ENCODE measurements at places on chromosomes 6 and 20. TPM values are rescaled to one million over a fixed set of nuclear protein-coding genes. Genes with fewer than 3 reads are reported as not detected.

DNA sequence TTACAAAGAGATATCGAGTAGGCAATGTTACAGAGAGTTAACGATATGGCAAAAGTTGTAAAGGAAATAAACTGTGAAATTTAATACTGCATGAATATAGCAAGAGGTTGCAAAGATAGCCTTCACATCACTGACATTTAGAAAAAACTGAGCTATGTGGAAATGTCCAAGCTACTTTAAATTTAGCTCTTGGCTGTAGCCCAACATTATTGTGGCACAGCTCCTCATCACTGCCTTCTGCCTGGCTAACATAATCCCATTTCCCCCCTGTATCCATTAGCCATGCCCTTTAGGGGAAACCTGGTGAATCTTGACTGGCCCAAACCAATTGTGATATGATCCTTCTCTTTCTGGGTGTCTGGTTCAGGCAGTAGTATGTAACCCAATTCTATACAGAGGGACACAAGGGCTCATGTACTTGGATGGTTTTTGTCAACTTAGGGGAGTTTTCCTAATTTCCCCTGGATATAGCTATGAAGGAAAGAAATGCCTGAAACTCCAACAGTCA is 115.4 kb downstream of the PFDN4 start:
- DNase-seq, result peak; percentile 63

DNA sequence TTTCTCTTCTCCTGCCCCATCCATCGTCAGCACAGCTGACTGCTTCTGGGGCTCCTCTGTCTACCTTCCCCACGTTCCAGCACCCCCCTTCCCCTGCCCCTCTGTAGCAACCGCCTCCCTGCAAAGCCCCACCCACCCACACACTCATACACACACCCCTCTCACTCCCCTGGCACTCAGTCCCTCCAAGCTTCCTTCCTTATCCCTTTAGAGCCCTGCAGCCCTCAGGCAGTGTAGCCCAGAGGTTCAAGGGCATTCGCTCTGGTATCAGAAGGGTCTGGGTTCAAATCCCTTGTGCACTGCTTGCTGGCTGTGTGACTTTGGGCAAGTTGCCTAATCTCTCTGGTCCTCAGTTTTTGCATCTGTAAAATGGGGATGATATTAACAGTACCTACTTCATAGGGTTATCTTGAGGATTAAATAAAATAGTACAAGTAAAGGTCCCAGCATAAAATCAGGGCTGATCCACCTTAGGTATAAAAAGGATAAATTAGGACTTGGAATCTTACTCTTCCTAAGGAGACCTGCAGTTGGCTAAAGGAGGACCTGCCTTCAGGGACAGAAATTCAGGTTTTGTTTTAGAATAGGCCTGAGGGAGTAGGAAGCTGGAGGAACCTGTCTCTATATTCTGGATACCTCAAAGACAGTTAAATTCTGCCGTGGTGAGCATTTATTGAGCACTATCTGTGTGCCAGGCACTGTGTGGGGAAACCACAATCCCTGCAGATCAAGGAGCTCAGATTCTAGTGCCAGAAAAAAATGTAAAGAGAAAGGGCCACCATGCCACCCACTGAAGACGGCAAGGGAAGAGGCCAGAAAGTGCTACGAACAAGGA is 94.1 kb downstream of the SNX5 start:
- DNase-seq, result no peak

DNA sequence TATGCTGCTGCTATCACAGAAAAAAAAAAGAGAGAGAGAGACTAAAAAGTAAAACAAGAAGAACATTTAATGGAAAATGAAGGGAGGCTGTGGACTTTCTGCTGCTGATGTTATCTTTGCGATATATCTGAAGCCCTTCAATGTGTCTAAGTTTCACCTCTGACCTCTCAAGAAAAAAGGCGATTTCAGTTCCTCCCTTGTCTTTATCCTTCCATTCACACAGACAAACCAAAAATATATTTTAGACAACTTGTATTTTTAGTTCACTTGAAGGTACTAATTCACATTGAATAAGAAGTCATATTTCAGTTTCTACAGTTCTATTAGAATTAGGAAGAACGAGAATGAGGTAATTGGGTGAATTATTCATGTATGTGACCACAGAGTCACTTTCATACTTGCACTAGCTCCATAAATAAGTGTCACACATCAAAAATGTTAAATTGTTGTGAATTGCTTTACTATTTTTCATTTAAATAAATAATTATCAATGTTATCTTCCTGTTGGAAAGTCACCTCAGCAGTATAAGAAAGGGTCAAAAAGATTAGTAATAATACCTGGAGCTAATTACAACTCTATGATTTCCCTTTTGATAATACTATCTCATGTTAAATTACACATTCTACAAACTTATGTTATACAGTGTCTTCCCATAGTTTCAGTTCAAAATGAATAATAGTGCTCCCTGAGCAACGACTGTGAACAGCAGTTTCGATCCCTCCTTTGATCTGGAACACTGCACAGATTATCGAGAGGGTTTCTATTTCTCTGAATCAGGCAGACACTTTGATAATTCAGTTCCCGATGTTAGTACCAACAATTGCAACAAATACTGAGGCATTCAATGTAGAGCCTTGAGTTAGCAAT is 85.2 kb upstream of the PLCB4 start:
- DNase-seq, result no peak

- DNase-seq, result no peak
Measured at GRCh38 chr6:14703586-14703985, 542.3 kb upstream of the JARID2 start.

DNA sequence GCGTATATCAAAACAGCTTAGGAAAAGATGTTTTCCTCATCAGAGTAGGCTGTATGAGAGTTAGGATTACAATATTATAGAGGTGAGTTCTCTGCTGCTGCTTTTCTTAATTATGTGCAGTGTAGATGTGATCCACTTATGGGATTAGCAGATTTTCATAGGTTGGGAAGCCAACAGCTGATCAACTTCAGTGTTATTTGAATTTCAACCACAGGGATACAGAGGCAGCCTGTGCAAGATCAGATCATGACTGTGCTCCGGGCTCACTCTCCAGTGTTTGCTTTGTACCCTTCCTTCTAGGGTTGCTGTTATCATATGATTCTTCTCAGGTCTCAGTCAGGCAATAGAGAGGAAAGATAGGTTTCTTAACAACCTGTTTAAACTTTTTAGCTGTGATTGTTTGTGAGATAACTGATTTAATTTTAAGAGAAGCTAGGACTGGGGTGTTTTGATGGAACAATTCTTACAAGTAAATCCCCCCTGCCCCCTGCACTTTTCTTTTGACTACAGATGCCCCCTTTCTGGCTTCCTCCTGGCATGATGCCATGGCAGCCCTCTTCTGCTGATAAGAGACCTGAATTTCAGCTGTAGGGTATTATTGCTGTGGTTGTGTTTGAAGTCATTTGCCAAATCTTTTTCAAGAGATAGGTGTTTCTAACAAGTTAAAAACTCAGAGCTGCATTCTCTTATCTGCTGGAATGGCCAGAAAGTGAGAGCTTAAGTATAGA is 8.5 kb downstream of the RNF8 start:
- DNase-seq, result no peak

The TAB2 gene
- 33.2 TPM for total RNA-seq

The TJAP1 gene
- total RNA-seq, result 26.7 TPM
